OCI-LY7 (cell line): ENCODE measurements at places on chromosomes 7 and 10. TPM values are rescaled to one million over a fixed set of nuclear protein-coding genes. Genes with fewer than 3 reads are reported as not detected.

Gene C10orf143
- 6.1 and 6.4 TPM in 2 replicates for total RNA-seq

Gene CALCR
- total RNA-seq, result not detected in 2 replicates

Gene NACAD
- not detected in 2 replicates for total RNA-seq

Gene NEUROD6
- total RNA-seq, result not detected in 2 replicates

Gene IDI2
- not detected in 2 replicates for total RNA-seq

Gene RARRES2
- not detected in 2 replicates for total RNA-seq

Gene DOCK1
- not detected in 2 replicates for total RNA-seq

Gene GHRHR
- not detected in 2 replicates for total RNA-seq

Gene ATOH7
- 0.21 TPM in 1 of 2 replicates, not detected in the other for total RNA-seq

Gene PLXNA4
- not detected in 2 replicates for total RNA-seq

Gene AKR1D1
- total RNA-seq, result not detected in 2 replicates

Gene GPR15LG
- not detected in 2 replicates for total RNA-seq

Gene ADARB2
- total RNA-seq, result not detected in 2 replicates

Gene H2BK1
- not detected in 2 replicates for total RNA-seq

Gene PIK3CG
- 47.2 and 53.1 TPM in 2 replicates for total RNA-seq

Gene TAF3
- 11.1 and 12.0 TPM in 2 replicates for total RNA-seq

Gene ZNF239
- total RNA-seq, result not detected in 2 replicates

Gene CTNNA3
- total RNA-seq, result 0.68 TPM in 1 of 2 replicates, not detected in the other

Gene PAOX
- 16.0 and 28.1 TPM in 2 replicates for total RNA-seq

Gene LRRTM3
- total RNA-seq, result not detected in 2 replicates

Gene GNAT3
- total RNA-seq, result not detected in 2 replicates

Gene CYP2C9
- total RNA-seq, result not detected in 2 replicates
